ENCODE measurements at places on chromosomes 16 and 17.

- DNase-seq = no peak
Measured at GRCh38 chr16:83300326-83300725, 507.5 kb upstream of the HSBP1 start.

DNA sequence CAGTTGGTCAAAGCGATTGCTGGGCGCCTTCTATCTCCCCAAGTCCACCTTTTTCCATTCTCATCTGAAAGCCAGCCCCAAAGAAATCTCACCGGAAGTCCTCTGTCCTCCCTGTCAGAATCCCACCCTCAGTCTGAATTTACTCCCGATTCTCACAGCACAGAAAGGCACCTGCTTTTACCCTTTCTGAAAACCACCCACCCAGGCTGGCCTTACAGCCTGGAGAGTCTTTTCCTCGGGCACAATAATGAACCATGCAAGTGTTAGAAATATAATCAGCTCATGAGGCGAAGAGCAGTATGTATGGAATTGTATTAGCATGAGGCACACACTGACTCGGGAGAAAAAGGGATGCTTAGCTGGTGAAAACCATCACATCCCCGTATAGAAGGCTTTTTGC, 1.2 kb upstream of the ZFHX3 start:
- no peak for DNase-seq

GRCh38 chr16:82177555-82177954, 7.5 kb upstream of the MPHOSPH6 start:
- DNase-seq = no peak

- no peak for DNase-seq
Measured at GRCh38 chr16:83932955-83933673, 19.9 kb upstream of the OSGIN1 start.

DNA sequence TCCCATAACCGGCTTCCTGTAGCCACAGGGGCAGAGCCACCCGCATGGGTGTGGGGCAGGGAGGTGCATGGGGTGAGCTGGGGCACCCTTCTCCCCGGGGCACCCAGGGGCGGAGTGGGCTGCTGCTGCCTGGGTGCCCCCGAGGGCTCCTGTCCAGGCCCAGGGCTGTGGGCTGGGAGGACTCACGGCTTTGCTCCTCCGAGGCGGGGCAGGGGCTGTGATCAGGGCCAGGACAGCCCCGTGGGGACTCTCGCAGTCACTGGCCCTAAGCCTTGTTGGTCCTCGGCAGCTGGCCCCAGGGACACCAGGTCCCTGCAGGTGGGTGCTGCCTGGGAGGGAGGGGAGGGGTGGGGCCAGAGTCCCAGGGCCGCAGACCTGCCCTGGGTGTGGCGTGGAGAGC, 19.7 kb downstream of the CACNA1H start:
- no peak for DNase-seq

GRCh38 chr17:74512036-74512435, 19.2 kb downstream of the CD300LB start:
- DNase-seq = peak; percentile 34

- DNase-seq = peak; percentile 2
Measured at GRCh38 chr17:79612468-79613194, 1.8 kb upstream of the RBFOX3 start.

GRCh38 chr17:18144855-18145254, 36.3 kb downstream of the MYO15A start:
- no peak for DNase-seq

DNA sequence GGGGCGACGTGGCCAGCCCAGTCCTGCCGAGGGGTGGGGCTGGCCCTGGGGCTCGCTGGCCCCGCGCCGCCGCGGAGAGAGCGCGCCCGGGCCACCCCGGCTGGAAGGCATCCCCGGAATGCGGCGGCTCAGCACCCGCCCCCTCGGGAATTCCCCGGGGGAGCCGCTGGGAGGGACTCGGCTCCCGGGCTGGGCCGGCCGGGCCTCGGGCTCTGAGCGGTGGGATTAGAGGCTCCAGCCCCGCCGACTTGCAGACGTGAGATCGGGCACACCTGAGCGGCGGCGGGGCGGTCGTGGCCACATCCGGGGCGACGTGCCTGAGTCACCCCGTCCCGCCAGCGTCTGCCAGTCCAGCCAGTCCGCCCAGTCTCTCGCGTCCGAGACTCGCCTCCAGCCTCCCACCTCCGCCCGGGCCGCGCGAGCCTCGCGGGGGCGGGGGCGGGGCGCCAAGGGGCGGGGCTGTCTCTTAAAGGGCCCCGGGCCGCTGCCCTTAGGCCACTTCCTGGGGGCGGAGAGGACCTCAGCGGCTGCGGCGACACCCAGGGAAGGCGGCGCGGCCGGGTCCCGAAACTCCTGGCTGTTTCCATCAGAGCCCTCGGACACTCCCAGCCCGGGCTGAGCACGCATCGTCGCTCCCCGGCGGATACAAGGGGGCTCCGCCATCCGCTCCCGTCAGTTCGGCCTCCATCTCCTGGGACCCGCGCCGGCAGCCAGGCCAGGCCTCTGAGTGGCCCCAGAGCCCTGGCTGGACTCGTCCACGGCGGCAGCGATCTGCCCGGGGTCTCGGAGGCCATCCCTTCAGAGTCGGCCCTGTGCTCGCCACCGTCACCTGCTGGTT, at the start of gene KCTD11:
KCTD11 (plus strand) TSS at position 498 of the 838 bp plus-strand sequence.
- no peak for DNase-seq

GRCh38 chr16:82715160-82715559, 88.4 kb downstream of the CDH13 start:
- no peak for DNase-seq

GRCh38 chr16:1772362-1772907, at the start of gene EME2:
Gene EME2, plus strand, starts transcription at chr16:1772810. Its CDS starts 418 bp downstream, at chr16:1773228.
- DNase-seq = no peak

DNA sequence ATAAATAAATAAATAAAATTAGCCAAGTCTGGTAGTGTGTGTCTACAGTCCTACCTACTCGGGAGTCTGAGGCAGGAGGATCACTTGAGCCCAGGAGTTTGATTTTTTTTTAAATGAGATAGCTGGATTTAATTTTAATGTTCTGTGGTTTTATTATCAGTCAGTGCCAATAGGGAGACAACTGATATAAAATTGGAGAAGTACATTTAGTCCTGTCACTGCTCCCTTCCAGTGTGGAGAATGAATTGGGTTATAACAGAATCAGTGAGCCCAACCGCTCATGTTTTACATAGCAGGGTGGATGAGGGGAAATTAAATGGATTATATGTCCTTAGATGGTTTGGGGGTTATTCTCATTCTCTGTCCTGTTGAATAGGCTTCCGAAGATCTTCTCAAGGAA, 6.2 kb downstream of the NME1 start:
- DNase-seq = no peak

GRCh38 chr16:12390644-12391043, 413.0 kb downstream of the CPPED1 start:
- DNase-seq = no peak

DNA sequence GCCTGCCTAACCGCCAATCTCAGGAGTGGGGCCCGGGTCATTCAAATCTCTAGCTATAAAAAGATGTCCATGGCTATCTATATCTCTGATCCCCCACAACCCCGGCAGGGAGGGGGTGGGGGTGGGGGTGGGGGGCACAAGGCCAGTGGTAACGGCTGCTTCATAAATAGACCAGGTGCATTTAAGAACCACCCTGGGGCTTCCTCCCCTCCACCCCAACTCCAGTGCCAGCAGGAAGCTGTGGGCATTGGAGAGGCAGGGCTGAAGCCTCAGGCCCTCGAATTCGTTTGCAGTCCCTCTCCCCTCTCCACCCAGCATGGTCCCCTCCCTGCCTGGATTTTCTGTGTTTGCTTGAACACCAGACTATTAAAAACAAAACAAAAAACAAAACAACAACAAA, 56.0 kb downstream of the RAP1GAP2 start:
- DNase-seq = no peak

DNA sequence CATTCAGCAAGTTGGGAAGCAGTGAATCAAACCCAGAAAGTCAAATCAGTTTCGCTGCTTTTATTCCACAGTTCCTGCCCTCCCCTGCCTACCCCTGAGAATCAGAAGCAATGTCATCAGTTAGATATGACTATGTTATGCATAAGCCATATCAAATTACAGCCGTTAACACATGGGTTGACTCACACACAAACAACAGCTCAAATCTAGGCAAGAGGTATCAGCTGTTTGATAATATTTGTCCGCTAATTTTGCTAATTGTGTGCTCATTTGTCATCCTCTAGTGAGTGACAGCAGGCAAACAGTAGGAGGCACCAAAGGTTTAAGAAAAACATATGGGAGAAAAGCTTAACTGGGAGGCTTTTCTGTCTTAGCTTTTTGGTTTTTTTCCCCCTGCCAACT, 327.4 kb upstream of the CCL2 start:
- DNase-seq = no peak

DNA sequence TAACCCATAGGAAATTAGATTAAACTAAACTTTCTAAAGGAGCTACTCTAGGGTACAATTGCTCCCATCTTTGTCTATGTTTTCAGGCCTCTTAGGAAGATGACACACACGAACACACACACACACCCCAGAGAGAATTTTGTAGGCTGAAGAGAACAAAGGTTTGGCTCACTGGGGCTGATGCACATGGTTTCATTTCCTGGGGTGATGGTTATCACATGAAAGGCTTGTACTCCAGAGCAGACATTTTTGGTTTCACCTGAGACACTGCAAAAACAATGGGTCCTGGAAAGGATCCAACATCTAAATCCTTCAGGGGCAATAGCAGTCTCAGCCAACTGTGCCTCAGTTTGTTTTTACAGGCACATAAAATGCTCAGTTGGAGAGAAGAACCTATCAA, 62.8 kb downstream of the GRB7 start:
- peak; percentile 18 for DNase-seq

DNA sequence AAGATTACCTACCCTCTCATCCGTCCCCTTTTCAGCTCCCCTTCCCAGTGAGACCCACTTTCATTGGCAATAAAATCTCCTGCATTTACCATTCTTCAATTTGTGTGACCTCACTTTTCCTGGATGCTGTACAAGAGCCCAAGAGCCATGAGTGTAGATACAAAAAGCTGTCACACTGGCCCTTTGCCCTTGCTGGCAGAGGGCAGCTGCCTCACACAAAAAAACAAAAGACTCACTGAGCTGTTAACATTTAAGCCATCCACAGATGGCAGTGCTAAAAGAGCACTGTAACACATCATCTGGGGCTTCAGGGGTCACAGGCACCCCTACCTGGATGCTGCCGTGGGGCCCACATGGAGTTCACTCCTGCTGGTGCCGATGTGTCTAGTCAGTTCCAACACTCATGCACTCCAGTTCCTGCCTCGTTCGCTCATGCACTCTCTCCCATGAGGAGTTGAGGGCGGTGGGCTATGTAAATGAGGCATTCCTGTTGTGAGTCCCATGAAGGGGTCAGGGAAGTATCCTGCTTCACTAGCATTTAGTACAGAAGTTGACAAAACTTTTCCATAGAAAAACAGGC, 123.1 kb downstream of the CA10 start:
- DNase-seq = peak; percentile 33

DNA sequence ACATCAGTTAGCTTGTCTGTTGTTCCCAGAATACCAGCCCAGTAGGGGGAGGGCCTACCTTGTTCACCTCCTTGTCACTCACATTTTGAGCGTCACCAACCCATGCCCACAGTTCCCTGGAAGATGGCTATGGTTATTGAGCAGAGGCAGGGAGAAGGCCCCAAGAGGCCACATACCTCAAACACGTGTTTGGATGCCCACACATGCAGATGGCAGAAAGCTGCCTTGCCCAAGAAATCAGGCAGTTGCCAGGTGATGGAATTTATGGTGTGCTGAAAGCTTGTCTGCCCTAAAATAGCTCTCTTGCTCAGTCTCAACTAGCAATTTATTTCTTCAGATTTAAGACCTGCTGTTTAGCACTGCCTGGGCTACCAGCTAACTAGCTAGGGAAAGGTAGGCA, 16.5 kb upstream of the CMTM4 start:
- DNase-seq = no peak

DNA sequence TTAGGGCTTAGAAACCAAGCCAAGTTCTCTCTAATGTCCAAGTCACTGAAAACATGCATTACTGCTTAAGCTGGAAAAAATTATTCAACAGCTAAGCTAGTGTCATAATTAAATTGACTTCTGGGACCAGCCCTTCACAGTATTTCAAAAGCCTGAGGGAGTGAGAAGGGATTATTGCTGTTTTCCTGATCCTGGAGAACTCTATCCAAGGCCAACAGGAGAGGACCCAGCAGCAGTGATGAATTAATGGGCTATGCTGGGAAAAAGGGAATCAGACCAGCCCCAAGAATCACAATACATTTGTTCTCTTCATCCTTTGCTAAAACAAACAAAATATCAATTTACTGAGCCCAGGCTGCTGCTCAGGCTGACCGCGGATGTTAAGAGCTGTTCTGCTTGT, 34.5 kb upstream of the CLEC3A start:
- no peak for DNase-seq

DNA sequence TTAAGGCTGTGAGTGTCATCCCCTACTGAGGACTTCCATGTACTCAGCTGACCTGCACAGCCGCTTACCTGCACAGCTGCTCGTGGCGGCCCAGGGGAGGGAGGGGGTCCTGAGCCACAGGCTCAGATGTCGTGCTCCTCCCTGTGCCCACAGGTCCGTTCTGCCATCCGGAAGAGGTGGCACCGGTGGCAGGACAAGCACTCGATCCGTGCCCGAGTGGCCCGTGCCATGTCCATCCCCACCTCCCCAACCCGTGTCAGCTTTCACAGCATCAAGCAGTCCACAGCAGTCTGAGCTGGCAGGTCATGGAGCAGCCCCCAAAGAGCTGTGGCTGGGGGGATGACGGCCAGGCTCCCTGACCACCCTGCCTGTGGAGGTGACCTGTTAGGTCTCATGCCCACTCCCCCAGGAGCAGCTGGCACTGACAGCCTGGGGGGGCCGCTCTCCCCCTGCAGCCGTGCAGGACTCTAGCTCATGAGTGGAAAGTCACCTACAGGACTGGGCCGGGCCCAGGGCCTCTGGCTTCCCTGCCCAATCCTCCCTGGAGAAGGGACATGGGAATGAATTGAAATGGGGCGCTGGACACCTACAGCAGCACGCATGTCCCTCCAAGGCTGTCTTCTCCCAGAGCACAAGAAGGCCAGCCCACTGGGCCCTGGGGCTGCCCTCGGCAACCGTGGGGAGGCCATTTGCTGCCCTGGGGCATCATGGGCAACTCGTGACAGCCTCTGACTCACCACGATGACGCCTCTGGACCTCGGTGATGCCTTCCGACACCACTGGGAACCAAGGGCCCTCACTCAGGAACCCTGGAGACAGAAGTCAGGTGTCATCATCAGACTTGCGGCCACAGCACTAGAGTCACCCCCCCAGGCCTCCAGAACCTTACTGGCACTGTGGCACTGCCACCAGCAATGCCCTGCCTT, 9.9 kb upstream of the SPPL2C start:
- DNase-seq = no peak

- no peak for DNase-seq
Measured at GRCh38 chr17:77640252-77640651, 318.3 kb upstream of the TNRC6C start.

Measured in NCI-H2029 treated with DMSO at 0.1 percent for 48 hours (cell line).